Stimulated activated CD4-positive, alpha-beta T cell treated with anti-CD3 and anti-CD28 coated beads, Interleukin-1b, Interleukin-23, amount 100 ng/mL, for 1 hour (primary cell): ENCODE measurements at places on chromosomes 7 and 10.

DNA sequence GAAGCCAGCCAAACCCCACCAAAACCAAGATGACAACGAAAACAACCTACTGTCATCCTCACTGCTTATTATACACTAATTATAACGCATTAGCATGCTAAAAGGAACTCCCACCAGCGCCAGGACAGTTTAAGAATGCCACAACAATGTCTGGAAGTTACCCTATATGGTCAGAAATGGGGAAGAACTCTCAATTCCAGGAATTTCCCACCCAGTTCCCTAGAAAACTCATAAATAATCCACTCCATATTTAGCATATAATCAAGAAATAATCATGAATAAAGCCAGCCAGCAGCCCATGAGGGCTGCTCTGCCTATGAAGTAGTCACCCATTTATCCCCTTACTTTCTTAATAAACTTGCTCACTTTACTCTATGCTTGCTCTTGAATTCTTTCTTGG, 20.8 kb downstream of the MICU1 start:
- DNase-seq: no peak

- DNase-seq: no peak
Observed at GRCh38 chr7:103447073-103447960, 1.3 kb upstream of the SLC26A5 start.

DNA sequence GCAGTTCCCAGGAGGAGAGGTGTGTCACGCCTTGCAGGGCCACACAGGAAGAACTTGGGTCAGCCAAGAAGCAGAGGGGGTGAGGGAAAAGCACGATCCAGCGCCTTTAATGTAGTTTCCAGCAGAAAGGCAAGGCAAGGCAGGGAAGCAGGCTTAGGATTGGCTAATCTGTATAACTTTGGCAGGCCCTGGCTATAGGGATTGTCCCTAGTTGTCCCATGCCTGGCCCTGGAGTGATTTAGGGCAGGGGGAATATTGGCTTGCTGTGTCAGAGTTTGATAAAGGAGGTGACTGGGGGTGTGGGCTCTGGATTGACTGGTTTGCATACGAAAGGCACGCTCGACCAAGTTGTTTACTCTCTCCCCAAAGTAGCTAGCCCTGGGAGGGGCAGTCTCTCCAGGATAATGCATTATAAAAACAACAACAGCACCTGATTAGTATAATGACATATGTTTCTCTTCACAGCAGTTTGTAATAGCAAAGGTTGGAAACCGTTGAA, 44.5 kb downstream of the RBM28 start:
- DNase-seq: no peak

DNA sequence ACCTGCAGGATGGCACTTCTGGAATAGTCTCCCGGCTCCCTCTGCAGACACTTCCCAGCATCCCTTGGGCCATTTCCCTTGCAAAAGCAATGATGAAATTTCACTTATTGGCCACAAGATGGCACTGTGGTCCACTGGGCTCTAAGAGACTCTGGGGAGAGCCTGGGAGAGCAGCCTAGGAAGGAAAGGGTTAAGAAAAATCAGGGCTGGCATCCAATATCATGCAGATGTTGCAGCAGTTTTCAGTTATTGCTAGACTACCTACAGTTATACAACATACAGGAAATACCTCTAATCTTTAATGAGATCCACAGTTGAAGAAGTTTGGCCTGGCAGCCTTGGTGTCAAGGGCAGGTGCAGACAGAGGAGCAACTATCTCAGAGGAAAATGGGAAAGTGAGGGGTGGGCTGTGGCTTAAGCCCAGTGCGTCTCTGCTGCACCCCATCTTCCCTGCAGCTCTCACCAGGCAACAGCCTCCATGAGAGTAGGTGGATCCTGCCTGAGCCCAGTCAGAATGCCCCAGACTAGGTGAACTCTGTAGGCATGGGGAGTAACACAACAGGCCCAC, 100.2 kb upstream of the PRSS58 start:
- no peak for DNase-seq

DNA sequence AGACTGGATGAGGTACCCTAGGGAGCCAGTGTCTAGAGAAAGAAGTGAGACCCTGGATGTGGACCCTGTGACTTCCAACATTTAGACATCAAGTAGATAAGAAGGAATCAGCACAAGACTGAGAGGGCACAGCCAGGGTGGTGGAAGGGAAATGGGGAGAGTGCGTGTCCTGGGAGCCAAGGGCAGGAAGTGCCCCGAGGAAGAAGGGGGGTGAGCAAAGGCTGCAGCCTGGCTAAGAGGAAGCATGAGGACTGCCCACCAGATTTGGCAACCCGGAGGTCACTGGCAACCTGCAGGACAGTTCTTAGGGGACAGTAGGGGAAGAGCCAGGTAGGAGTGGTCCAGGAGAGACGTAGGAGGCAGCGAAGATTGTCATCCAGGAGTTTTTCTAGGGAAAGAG, 14.8 kb downstream of the COL13A1 start:
- no peak for DNase-seq

DNA sequence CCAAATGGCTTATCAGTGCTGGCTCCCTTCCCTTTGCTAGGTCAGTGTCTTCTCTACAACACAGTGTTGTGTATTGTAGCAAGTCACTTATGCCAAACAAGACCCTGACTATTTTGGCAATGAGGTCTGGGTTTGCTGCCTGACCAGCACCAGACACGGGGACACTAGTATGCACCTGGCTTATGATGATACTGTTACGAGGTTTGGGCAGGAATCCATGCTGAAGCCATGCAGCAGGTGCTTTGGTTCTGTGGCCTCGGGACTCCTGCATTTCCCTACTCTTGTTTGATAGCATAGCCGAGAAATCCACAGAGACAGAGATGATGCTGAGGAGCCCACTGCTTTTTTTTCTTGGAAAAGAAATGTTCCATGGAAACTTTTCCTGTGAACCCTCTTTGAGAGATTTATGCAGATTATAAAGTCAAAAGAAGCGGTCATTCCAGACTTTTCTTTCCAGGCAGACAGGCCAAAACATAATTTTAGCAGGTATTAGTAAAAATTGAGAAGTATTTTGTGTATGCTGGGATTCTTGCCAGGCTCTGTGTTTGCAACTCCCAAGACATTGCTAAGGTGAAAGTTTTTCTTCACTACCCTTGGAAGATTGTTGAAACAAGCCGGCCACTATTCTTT, 291.1 kb downstream of the BBS9 start:
- DNase-seq: no peak

GRCh38 chr10:52900593-52900992, 128.0 kb upstream of the MBL2 start:
- DNase-seq: no peak

DNA sequence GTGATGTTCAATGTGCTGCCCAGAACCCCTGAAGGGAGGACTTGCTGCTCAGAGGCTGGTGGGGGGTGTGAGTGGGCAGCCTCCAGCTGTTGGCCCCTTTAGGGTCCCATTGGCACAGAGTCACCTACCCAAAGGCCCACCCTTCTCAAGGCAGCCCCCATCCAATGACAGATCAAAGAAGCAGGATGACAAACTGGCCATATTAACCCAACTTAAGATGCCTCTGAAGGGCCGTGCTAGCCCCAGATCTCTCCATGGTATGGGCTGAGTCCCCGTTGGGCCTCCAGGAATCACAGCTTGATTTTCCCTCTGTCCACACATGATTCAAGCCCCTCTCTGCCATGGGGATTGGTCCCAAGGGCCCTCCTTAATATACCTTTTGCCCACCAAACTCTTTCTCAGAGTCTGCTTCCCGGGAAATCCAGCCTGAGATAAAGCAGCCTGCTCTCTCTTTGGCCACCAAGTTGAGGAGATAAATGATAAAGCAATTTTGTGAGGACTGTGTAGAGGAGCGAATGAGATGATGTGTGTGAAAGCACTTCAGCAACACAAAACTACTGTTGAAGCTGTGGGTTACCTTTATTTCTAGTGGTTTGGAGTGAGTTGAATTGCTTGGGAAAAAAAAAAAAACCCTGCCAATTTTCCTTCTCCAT, 38.2 kb upstream of the C10orf71 start:
- DNase-seq: no peak

DNA sequence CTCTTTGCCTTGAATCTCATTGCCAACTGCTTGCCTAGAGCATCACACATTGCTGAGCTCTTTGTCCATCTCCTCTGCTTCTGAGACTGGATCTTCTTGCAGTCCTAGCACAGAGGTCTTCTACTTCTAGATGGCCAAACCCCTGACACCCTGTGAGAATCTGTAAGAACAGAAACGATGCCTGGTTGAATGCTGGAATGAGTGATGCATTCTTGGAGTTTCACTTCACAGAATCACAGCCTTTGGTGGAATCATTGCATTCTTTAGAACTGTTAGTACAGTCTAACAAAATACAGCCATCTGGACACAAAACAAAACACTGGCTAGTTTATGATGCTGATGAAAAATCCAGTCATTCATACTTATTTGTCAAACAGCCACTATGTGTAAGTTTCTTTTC, 141.7 kb upstream of the ITGB1 start:
- DNase-seq: no peak

- DNase-seq: no peak
Observed at GRCh38 chr7:150980663-150981062, 2.5 kb upstream of the KCNH2 start.

DNA sequence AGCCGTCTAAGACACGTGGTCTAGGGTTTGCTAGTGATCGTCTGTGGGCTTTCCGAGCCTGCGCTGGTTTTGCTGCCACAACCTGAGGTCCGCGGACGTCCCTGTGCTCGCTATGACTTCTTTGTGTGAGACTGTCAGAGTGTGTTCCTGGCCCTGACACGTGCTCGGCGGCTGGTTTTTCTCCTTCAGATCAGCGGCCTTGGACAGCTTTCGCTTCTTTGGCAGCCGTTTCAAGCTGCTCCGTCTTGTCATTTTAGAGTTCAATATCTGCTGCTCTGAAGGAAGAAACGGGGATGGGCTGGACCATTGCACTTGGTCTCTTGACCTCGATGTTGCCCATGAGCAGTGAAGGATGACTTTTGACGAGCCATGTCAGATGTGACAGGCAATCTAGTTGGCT, 147.3 kb downstream of the MGMT start:
- DNase-seq: no peak

DNA sequence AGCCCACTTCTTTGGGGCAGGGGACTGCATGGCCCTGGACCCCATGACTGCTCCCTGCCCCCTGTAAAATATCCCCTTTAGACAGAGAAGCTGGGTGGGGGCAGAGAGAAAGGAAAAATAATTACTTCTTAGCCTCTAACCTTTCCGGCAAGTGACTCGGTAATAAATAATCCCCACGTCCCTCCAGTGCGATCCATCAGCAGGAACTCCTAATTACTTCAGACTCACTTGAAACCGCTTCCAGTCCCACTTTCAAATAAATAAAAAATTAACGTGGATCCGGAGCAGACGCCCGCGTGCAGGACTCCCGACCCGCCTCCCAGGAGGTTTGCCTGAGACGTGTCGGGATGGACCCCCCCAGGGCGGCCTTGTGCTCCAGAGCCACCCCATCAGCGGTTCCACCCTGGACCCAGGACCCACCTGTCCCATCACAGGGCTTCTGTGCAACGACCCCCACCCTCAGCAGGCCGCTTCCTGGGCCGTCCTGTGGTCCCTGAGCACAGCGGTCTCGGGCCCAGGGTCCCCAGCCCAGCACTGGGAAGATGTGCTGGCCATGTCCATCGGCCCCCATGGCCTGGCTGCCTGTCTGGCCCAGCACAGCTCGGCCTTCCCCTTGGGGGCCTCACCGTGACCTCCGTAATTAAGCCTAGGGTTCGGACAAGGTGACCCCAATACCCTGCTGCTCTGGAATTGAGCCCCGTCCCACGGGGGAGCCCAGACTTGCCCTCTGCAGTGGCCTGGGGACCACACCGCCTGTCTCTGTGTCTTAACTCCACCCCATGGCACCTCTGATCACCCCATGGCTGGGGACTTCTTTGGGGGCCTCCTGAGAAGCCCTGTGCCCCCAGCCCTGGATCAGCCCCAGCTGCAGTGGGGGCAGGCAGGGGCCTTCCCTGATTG, 108.0 kb downstream of the UNCX start:
- DNase-seq: no peak

DNA sequence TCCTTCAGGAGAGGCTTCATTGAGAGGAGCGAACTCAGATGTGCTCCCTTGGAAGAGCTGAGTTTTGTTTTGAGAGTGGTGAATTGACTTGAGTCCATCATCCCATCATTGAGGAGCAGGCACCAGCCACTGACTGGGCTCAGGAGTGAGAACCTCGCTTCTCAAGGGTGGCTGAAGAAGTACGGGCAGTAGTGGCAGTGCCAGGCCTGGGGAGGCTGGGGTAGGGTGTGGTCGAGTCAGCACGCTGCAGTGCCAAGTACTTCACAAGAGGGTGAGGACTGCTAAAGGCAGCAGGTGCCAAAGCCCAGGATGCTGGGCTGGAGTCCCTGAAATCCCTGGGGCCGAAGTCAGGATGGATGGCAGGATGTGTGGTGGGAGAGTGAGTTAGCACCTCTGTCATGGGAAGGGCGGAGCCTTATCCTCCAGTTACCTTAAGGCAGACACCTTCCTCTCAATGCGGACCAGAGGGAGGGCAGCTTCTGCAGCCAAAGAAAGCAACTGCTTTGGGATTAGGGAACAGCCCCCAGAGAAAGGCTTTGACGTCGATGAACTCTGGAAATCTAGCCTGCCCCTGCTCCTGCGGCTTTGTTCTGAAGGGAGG, 210.3 kb downstream of the CAMK1D start:
- no peak for DNase-seq

GRCh38 chr7:138396251-138397070, 63.6 kb upstream of the TRIM24 start:
- DNase-seq: no peak

GRCh38 chr10:52229291-52229931, 84.7 kb upstream of the DKK1 start:
- DNase-seq: no peak

DNA sequence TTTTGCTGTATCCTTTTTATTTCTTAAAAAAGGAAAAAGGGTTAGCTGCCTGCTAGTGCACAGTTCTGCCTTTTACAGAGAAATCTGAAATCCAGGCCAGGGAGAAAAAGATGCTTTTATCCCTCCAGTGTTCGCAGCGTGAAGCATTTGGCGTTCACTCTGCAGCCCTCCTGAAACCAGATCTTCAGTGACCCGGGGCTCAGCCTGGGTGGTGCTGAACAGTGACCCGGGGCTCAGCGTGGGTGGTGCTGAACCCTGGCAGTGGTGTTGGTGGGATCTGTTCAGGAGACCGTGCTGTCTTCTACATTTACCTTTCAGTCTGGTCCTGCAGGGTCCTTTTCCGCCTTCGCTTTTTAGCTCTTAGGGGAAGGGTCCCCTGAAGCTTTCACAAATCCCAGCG, 164.7 kb upstream of the KLF6 start:
- DNase-seq: no peak

GRCh38 chr7:48097521-48098231, 8.6 kb downstream of the UPP1 start:
- DNase-seq: no peak

GRCh38 chr7:69534461-69535041, 63.7 kb upstream of the AUTS2 start:
- DNase-seq: no peak

GRCh38 chr10:80661526-80661925, 123.8 kb downstream of the SH2D4B start:
- DNase-seq: no peak

- no peak for DNase-seq
Observed at GRCh38 chr7:66301737-66302136, 96.6 kb downstream of the TPST1 start.
